ENCODE measurements at places on chromosomes 16 and 17.
A peak's percentile ranks its signal among the peaks of the same experiment; 100 is the strongest.

- DNase-seq, result no peak
Measured at GRCh38 chr17:44636562-44636961, 19.7 kb upstream of the MEIOC start.

- DNase-seq, result no peak
Measured at GRCh38 chr17:76500074-76500746, 1.0 kb downstream of the RHBDF2 start.

GRCh38 chr16:29231244-29231643, 175.3 kb downstream of the NPIPB11 start:
- peak; percentile 59 for DNase-seq

DNA sequence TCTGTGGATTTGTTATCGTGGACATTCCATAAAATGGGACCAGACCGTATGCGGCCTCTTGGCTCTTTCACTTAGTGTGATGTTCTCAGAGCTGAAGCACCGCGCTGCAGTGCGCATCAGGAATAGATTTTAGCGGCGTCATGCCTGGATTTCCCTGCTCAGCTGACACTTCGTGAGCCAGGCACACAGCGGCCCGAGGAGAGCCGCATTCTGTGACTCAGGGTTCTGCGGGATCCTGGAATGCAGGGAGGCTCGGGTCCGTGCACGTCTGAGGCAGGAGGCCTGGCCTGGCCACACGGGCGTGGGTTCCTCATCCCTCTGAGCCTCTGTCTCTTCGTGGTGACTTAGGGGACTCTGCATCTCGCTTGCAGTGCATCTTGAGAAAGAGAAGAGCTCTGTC, 13.4 kb downstream of the CBFA2T3 start:
- no peak for DNase-seq

DNA sequence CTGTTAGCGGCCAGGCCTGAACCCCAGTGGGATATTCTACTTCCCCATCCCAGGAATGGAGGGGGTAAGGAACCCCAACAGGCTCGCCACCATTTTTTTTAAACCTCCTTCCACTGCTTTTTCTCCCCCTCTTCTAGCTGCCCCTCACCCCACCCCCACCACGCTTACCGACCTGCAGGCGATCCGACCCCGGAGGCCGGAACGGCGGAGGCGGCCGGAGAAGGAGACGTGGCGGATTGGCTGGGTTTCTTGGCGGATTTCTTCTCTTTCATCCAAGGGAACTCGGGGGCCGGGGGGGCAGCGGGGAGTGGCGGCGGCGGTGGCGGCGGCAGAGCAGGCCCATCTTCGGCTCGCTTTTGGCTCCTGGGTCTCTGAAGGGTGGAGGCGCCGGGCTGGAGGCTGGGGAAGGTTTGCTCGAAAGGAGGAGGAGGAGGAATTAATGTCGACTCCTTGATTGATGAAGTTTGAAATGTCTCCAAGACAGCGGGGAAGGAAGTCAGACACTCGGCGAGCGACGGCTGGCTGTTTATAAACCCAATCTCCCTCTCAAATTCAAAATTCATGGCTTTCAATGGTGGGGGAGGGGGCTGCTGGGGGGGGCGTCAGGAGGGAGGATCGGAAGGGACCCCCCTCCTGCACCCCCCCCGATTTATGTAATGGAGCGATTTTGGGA, 424 bp downstream of the HOXB2 start:
- peak; percentile 47 for DNase-seq

- DNase-seq, result no peak
Measured at GRCh38 chr17:18037486-18037885, 1.5 kb downstream of the ATPAF2 start.

DNA sequence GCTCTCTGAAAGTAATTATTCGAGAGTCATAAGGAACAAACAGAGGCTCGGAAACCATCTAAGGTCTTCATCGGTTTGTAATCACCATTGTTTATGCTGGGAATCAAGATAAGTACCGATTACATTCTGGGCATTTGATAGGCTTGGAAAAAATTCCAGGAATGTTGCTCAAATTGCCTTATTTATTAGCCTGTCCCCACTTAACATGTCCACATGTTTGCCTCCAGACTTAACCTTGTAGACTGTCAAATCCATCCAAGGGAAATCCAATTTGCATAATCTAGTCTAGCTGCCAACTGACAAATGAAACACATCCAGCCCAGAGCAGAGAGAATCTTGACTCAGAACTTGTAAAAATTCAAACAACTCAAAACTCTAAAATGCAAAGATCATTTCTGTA, 51.3 kb upstream of the TMC5 start:
- no peak for DNase-seq

GRCh38 chr17:11832401-11833137, 164.7 kb downstream of the ZNF18 start:
- DNase-seq, result no peak

DNA sequence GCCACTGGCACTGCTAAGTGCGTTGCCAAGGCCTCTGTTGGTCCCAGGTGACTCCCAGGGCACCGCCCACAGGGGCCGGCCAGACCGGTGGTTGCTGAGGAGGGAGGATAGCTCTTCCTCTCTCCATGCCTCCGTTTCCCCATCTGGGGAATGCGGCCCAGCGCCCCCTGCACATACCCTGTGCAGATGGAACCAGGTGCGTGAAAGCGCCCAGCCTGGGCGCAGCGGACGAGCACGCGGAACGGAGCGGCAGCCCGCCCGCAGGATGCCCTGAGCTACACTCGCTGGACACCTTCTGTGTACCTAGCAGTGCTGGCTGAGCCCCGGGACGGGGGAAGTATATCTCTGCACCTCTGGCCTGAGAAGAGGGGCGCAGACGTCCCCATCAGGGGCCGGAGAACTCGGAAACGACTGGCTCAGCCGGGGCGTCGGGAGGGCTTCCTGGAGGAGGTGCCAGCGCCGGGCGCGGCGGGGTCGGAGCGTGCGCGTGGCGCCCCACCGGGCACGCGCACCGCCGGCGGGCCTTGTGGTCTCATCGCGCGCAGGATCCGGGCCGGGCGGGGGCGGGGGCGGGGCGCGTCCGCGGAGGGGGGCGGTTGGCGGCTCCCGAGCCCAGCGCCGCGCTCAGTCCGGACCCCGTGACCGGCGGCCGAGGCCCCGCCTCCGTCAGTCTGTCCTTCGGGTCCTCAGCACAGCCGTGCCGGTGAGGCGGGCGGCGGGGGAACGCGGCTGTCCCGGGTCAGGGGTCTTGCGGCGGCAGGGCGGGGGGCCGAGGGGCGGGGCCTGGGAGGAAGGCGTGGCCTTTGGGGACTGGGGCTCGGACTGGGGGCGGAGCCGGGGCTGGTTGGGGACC, at the start of the genes CCDC78 and HAGHL:
Gene CCDC78, minus strand, starts transcription at position 6 of the 853 bp plus-strand sequence. CDS start 76 bp downstream, outside the sequence.
Gene HAGHL, plus strand, starts transcription at position 669 of the 853 bp plus-strand sequence. CDS start 404 bp downstream, outside the sequence.
- DNase-seq, result peak; percentile 59

DNA sequence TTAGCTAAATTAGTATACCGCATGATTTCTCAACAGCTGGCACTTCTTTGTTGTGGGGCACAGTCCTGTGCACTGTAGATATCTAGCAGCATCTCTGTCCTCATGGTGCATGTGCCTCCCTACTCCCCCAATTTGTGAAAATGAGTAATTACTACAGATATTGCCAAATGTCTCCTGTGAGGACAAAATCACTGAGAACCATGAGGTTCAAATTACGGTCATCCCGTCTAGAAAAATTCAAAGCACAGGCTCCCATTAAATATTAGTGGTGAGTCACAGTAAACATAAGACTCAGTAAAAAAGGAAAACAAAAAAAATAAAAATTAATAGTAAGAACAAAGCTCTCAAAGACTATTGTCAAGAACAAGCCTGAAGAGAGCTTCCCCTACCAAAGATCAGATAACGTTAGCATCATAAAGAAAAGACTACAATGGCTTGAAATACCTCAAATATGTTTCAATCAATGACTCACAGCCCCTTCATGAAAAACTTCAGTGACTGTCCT, 57.8 kb downstream of the STH start:
- DNase-seq, result no peak

- no peak for DNase-seq
Measured at GRCh38 chr17:49991409-49991808, 3.6 kb downstream of the DLX3 start.

GRCh38 chr17:81902023-81902652, at the start of gene NPB:
NPB (plus strand) TSS chr17:81902238; CDS start chr17:81902278, 40 bp downstream.
- no peak for DNase-seq

- no peak for DNase-seq
Measured at GRCh38 chr16:15879255-15879811, 9.1 kb downstream of the CEP20 start.

DNA sequence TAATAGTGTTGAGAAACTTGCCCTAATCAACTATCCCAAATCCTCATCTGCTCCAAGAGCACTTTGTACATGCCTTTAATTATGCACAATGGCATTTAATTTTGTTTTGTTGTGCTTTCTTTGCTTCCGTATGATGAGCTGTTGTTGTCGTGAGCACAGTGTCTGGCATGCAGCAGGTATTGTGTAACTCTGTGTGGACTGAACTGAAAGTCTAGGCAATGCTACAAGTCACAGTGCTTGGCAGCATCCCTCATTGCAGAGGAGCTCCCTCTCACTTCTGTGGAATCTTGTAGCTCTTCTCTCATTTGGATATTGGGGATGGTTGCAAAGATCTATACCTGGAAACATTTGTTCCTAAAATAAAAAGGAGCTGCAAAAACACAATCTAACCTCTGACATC, 502.2 kb upstream of the CA10 start:
- DNase-seq, result no peak

GRCh38 chr17:65447823-65448222, 113.6 kb downstream of the AXIN2 start:
- no peak for DNase-seq

DNA sequence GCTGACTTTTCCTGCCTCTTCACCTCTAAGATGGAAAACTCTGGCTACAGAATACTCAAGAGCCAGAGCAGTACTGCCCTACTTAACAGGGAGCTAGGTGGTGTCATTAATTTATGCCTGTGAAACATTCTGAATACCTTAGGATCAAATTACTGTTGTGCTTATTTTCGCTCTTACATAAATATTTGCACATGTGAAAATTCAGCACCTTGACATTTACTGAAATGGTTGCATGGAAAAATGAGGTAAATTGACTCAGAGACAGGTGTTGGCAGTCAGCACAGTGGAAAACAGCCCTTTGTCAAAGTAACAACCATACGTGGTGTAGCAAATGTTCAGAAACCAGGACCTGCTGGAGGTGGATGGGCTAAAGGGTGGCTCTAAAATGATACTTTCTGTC, 193.6 kb downstream of the CDH8 start:
- DNase-seq, result no peak

GRCh38 chr17:19647697-19648474, 665 bp upstream of the ALDH3A2 start:
- peak; percentile 72 for DNase-seq

All from ovary (tissue), 10 donors.